ENCODE measurements at places on chromosomes 3 and 15.

DNA sequence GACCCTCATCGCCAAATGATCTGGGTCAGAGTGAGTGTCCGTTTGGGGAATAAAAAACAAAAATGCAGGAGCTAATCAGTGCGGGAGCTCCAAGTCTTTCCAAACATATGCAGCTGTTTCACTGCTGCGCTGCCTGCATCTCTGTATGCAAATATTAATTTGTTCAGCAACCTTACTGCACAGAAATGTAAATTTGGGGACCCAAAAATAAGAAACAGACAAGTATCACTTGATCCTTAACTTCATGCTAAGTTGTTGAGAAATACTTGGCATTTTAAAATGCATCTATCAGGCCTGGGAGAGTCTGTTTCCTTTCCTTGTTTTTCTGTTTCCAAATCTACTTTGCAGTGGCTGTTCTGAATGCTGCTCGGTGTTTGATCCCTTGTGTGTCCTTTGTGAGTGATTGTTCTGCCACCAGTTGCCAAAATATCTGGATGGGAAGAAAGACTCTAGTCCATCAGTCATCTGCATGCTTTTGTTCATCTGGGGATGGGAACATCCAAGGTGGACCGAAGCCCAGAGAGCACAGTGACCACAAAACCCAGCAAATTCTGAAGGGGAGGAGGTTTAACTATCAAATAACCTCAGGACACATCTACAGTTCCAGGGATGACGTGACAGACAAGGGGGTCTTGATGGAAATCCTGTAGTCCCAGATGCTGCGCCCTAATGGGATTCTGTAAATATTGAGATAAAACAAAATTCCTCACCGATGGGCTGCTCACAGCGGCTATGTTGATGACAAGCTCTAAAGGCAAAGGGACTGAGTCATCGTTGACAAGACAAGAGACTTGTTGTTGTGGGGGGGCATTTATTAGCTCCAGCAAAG lies 199.5 kb upstream of the WNT5A start:
- no peak for DNase-seq

DNA sequence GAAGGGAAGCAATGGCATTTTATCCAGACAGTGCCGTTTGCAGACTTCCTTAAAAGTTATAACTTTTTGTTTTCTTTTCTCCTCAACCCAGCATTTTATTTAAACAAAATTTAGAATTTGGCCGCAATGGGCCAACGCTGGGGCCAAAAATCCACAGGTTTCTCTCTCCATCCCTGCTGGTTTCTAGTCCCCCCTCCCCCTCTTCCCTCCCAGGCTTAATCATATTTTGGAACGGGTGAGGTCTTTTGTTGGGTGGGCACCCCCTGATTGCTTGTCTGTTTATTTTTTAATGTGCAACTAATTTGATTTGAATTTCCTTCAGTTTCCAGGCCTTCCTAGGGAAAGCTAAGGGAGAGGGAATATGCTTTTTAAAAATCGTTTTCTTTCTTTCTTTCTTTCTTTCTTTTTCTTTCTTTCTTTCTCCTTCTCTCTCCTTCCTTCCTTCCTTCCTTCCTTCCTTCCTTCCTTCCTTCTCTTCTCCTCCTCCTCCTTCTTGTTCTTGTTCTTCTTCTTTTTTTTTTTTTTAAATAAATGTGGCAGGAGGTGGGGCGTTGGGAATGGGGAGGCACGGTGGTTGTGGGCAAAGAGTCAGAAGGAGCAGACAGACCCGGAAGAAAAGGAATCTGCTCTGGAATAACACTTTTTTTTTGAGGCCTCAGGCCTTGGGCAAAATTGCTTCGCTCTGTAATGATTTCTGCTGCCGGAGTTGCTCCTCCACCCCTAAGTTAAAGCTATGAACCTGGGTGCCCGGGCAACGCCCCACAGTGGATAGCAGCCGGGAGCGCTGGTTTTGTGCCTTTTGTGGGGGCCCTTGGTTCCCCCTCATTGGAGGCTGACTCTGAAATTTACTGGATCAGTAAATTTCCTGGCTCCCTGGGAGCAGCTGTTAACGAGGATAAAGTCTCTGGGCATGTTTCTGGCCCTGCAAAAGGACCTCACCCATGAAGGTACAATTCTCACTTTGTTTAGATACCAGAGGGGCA lies 1.9 kb downstream of the FNDC3B start:
- DNase-seq = no peak

- DNase-seq = no peak
Observed at GRCh38 chr15:82921242-82921641, 31.3 kb downstream of the HOMER2 start.

DNA sequence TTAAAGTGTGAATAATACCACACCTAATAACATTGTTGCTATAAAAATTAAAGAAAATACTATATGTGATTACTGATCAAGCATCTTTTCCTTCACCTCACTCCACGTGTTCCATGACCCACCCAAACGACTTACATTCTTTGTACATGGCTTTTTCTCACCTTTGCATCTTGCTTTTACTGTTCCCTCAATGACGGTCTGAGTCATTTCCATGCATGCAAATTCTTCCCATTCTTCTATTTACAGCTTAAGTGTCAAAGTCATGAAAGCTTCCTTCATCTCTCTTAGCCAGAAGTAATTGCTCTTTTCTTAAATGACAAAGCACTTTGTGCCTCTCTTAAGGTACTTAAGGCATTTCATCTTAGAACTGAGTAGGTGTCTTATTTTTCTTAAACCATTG lies 64.0 kb downstream of the GREM1 start:
- no peak for DNase-seq

DNA sequence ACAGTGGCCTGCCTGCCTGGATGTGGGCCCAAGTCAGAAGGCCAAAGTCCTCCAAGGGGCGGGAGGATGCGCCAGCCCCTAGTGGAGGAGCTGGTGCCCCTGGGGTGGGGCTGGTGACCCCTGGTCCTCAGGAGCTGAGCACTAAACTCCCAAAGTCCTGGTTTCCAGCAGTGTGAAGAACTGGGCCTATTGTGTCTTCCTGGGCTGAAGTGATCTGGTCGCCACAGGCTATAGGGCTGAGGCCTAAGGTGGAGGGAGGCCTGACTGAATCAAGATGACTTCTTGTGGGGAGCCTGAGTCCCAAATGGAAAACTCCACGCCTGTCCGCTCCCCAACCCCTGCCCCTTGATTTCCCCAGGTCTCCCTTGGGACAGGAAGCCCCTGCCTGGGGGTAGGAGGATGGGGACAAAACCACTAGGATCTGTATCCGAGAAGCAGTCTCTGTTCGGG lies 753 bp upstream of the FES start:
- DNase-seq = no peak

- DNase-seq = no peak
Observed at GRCh38 chr3:129622226-129622874, 15.9 kb upstream of the PLXND1 start.

DNA sequence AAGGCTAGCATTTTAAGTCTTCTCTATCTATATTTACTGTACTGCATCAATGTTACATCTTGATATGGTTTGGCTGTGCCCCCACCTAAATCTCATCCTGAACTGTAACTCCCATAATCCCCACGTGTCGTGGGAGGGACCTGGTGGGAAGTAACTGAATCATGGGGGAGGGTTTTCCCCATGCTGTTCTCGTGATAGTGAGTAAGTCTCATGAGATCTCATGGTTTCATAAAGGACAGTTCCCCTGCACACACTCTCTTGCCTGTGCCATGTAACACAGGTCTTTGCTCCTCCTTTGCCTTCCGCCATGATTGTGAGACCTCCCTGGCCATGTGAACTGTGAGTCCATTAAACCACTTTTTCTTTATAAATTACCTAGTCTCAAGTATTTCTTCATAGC lies 161.5 kb downstream of the TBC1D5 start:
- DNase-seq = no peak

DNA sequence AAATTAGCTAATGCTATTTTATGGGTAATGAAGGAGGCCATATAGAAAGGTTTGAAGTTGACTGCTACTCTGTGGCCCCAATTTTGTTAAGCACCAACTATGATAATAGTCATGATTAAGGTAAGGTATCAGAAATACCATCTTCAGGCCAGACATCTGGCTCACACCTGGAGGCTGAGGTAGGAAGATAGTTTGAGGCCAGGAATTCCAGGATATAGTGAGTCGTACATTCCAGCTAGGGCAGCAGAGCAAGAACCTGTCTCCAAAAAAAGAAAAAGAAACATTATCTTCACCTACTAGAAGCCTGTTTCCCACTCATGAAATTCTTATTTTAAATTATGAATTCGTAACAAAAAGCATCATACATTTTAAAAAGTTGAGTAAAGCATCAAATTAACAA lies 64.4 kb downstream of the LRRC28 start:
- no peak for DNase-seq

DNA sequence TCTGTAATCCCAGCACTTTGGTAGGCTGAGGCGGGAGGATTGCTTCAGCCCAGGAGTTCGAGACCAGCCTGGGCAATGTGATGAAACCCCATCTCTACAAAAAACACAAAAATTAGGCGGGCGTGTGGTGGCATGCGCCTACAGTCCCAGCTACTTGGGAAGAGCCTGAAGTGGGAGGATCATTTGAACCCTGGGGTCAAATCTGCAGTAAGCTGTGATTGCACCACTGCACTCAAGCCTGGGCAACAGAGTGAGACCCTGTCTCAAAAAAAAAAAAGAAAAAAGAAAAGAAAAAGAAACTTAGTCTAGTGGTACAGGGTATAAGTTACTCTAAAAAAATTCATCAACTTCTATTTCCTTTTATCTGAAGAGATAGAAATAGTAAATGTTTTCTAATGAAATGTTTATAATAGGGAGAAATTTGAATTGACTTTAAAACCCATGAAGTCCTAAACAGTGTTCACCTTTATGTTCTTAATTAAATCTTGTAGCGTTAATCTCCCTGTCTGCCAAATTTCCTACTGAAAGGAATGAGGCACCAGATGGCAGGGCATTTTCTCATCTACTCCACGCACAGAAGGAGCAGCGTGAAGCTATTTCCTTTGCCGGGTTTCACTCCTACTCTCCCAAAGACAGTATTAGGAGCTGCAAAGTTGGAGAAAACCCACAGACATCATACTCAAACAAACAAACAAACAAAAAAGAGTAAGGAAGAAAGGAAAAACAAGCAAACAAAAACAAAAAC lies 1.9 kb downstream of the PCLAF start:
- no peak for DNase-seq

GRCh38 chr3:49519296-49519695 lies 35.0 kb upstream of the BSN start:
- no peak for DNase-seq

DNA sequence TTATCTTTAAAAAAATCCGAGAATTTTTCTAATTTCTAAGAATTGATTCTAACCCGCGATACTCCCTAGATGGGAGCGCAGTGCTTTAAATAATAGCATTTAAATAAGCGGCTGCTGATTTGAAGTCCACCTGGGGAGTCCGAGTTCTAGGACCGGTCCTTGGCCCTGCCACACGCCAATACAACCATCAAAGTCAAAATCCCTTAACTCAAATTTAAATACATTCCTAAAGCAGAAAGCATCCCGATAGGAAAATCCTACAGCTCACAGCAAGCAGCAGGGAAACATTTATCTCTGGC lies 508 bp upstream of the ECT2 start:
- DNase-seq = no peak

GRCh38 chr3:29693863-29694262 lies 413.0 kb downstream of the RBMS3 start:
- DNase-seq = no peak

- DNase-seq = no peak
Observed at GRCh38 chr3:190537146-190537545, 23.3 kb downstream of the IL1RAP start.

GRCh38 chr3:139482206-139482605 lies 5.9 kb upstream of the RBP2 start:
- DNase-seq = no peak

DNA sequence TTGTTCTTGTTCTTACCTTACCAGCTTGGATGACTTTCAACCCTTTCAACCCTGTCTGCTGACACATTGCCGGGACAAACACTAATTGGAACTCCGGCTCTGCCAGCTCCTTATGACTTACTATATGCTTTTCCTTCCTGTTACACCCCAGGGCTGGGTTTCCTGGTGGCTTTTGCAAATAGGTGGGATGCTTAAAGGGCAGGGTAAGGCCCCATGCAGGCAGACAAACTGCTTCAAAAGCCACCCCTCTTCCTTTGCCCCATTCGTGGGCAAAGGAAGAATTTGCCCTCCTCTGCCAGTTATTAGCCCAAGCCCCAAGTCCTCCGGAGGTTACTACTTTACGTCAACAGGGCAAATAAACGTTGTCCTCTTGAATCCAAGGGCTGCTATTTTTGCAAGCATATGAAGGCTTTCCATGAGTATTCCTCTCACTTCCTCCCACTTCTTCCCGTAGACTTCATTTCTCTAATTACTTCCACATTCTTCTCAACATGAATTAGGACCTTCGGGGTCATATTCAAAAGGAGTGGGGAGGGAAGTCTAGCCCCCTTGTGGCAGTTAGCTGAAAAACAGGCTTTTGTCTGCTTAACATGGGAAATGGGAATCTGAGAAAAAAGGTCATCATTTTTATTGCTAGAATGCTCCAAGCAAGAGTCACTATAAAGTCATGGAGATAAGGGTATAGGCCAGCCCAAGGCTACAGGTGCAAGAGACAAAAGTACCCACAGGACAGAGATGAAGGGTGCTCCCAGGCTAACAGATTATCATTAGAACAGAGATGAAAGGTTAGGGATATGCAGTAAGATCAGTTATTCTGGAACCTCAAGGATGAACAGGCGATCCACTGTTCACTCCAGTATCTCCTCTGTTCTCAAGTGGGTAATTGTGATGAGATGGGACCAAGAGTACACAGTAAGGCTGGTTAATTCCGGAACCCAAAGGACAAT lies 56.3 kb upstream of the FSTL1 start:
- no peak for DNase-seq

DNA sequence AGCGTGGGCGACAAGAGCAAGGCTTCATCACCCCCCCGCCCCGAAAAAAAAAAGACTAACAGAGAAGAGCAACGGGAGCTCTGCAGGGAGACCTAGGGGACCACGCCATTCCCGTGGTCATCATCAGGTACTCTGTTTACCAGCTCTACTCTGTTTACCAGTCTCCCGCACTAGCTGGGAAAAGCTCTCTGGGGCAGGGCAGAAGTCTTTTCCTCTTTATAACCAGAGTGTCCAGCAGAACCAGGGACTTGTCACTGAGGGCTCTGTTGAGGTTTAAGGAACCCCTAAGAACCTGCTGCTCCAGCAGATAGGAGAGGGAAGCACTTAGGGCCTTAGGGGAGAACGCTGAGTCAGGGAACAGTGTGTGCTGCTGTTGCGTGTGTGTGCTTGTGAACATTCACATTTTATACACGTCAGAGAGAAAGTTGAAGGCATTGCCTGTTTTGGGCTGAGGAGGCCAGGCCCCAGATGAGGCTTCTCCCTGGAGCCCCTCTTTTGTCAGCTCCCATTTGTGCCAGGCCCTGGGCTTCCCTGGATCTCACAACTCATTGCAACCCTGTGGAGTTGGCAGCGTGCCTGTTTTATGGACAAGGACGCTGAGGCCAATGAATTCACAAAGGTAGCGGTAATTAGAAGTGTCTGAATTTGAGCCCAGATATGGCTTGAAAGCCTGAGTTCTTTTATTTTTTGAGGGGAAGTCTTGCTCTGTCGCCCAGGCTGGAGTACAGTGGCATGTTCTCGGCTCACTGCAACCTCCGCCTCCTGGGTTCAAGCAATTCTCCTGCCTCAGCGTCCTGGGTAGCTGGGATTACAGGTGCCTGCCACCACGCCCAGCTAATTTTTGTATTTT lies 24.2 kb upstream of the ERICH6 start:
- DNase-seq = no peak

Data from stimulated activated CD4-positive, alpha-beta T cell treated with anti-CD3 and anti-CD28 coated beads, Interleukin-1b, Interleukin-23, amount 100 ng/mL, for 4 hours (primary cell).